ENCODE measurements at places on chromosomes 12 and 14.

- DNase-seq, result no peak
These were observed 2.3 kb downstream of the SMARCC2 start for GRCh38 chr12:56186957-56187356.

GRCh38 chr12:128798571-128799341, 25.0 kb downstream of the SLC15A4 start:
- DNase-seq, result no peak

DNA sequence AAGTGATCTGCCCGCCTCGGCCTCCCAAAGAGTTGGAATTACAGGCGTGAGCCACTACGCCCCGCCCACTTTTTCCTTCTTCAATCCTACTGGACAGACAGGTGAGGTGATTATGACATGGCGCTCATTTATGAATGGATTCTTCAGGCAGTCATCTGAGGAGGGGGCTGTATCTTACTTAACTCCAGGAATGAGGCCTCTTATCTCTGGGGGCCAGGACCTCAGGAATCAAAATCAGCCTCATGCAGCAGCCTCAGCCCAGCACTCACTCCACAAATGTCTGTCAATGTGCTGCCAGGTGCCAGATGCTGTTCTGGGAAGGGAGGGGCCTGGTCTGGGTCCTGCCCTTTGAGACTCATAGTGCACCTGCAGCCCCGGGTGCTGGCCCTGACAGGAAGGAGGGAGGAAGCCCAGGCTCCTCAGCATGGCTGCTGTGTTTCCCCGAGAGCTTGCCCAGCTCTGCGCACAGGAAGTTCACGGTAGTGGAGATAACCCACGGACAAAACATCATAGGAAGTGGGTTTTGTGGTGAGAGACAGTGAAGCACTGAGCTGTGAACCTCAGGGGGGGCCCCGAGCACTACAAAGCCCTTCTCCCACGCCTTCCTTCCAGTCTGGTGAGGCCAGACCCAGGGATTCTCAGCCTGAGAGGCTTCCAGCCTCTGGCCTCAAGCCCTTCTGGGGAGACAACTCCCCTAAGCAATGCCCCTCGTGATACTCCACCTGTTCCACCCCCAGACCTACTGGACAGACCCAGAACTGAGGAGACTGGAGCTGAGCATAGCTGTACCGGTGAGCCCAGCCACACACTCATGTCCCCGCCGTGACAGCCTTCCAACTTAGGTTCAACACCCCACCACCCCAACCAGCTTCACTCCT, 22.3 kb downstream of the GALNT6 start:
- no peak for DNase-seq

DNA sequence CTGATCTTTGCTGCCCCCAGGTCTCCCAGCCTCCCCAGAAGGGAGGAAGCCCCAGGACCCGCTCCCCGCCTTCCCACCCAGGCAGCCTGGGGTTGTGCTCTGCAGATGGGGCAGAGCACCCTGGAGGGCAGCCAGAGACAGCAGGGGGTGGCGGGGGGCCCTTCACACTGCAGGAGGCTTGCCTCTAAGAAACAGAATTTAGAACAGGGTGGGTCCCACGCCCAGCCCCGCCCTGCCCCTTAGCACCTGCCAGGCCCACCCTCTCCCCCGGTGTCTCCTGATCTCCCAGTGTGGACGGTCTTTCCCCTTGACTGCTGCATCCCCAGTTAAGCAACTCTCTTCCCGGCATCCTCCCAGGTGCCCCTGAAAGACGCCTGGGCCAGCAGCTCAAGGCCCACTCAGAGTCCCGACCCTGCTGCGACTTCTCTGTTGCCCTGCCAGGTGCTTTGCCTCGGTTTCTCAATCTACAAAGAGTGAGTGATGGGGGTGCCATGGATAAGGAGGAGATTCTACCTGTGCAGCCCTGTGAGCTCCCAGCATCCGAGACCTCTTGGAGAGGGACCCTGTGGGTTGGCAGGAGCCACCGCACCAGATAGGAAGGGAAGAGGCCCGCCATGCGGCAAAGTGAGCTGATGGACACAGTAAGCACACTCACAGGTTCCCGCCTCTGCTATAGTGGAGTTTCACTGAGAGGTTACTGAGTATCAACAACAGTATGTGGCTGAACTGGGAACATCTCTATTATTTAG, 327.1 kb upstream of the FKBP4 start:
- DNase-seq, result no peak

GRCh38 chr12:9761419-9761781, 699 bp upstream of the CD69 start:
- no peak for DNase-seq

- DNase-seq, result no peak
These were observed 160.6 kb downstream of the MYRFL start for GRCh38 chr12:69985656-69986055.

DNA sequence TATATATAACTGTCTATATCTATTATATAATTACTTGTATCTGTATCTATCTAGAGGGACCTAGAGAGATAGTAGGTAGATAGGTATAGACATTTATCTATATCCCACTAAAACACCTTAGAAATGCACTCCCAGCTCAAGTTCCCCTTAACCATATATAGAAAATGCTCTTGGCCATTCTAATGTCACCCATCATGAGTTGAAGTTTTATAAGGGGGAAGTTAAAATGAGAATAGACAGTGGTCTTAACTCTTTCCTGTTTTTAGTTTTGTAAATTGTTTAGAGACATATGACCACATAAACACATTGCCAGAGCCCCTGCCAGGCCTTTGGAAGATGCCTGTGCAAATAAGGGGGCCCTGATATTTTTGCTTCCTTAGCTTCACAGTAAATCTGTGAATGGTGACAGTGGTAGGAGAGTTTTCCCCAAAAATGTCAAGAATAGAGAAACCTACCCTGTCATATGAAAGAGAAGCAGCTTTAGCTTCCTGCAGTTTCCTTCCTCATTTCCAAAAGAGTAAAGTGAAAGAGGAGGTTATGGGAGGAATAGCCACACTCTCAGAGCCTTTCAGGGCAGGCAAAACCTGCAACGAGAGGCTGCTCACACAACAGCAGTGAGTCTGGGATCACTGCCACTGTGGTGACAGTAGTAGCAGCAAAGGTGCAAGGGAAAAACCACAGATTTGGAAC, 45.5 kb downstream of the MGST1 start:
- DNase-seq, result no peak

Data from foreskin melanocyte (primary cell).